ENCODE measurements at places on chromosomes 6 and 20.

DNA sequence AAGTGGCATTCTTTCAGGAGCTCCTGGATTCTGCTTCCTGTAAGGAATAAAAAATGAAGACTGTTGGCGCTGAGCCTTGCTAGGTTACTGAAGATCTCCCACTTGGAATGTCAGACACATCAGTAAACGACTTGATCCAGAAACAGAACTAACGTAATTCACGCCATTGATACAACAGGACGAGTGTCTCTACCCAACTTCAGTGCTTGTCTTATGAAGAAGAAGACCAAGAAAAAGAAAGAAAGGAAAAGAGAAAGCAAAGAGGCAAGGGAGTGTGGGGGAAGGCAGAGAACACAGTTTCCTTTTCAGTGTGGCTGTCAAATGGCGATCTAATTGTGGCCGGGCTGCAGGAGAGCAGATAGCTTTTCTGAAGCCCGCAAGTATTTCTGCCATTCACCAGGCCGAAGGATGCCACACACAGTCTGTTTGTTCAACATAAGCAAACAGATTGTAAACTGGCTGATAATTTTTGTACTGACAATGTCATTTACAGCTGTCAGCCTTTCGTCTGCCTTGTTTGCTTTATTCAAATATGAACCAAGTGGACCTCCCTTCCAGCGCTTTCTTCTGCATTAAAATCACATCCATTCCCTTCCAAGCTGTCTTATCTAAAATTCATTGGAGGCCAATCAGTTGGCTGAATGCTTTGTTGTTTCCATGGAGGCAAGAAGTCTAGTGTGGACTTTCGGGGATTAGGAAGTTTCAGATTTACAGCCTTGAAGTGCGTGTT is 180.6 kb downstream of the FOXA2 start:
- no peak for DNase-seq

- DNase-seq = no peak
Observed at GRCh38 chr20:42218621-42219374, 600.6 kb upstream of the CHD6 start.

DNA sequence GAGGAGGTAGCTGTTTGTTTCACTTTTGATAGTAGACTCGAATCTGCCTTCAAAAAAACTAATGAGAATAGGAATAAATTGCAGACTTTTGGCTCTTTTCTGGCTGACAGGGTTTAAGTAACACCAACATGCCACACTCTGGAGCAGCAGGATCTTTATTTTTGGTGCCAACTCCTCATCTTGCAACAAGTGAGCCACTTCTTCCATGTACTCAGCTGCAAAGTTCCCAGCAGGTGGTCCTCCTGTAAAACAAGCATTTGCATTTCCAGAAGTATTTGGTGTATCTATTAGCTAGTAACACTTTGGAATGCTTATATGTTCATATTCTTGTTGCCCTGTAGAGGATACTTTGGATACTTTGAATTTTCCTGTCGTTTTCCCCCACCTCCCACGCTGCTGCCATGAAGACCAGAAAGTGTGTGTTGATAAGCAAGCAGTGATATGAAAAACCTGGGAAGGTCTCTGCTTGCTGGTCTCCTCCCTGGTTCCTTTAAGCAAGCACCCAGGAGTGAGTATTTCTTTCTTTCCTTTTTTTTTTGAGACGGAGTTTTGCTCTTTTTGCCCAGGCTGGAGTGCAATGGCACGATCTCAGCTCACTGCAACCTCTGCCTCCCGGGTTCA is 1.0 kb downstream of the ARMH2 start:
- no peak for DNase-seq

DNA sequence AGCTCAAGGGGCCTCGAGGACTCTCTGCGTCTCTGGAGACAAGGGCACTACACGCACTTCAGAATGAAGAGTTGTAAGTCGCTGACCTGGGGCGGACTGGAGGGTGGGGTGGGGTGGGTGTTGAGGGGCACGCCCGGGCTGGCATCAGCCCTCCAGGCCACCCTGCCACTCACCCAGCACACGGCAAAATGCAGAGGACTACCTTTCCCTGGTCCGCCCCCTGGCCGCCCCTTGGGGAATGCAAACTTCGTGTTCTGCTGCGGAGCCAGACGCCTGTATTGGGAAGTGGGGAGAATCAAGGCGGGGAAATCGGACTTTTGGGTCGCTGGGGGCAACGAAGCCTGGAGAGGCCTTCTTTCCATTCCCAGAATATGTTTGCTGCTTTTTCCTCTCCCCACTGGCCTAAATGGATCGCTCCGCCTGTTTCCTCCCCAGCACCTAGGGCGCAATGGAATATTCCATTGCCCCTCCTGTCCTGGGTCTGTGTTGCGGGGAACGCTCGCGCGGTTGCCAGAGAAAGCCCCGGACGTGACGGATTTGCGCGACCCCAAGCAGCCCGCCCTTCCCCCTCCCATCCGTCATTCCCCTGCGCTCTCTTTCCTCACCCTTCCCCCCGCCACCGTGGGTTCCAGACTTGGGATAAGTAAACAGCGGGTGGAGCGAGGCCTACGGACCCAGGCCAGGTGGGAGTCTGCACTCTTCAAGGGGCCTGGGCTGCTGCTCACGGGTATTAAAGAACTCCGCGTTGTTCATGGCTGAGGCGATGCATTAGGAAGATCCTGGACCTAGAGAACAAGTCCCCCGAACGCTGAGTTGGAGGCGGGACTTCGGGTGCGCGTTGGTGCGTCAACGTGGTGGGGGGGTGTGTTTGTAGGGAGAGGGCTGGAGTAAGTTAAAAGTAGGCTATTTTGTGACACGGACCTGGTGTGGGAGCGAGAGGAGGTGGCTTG is at the start of gene PPT2:
Gene PPT2, plus strand, starts transcription at position 578 of the 950 bp plus-strand sequence. CDS start 454 bp downstream, outside the sequence.
- peak; percentile 77 for DNase-seq

- no peak for DNase-seq
Observed at GRCh38 chr6:4084444-4085331, 5.8 kb upstream of the FAM217A start.

- no peak for DNase-seq
Observed at GRCh38 chr6:116050737-116051136, 10.0 kb downstream of the FRK start.

- peak; percentile 57 for DNase-seq
Observed at GRCh38 chr6:33418690-33419291, 884 bp upstream of the CUTA start.

- DNase-seq = no peak
Observed at GRCh38 chr6:117549611-117550010, 52.7 kb downstream of the GOPC start.
